ENCODE measurements at places on chromosomes 2 and 18. TPM values are rescaled to one million over a fixed set of nuclear protein-coding genes. Genes with fewer than 3 reads are reported as not detected.

Gene UGT1A8
- total RNA-seq, result 15.1 TPM

DNA sequence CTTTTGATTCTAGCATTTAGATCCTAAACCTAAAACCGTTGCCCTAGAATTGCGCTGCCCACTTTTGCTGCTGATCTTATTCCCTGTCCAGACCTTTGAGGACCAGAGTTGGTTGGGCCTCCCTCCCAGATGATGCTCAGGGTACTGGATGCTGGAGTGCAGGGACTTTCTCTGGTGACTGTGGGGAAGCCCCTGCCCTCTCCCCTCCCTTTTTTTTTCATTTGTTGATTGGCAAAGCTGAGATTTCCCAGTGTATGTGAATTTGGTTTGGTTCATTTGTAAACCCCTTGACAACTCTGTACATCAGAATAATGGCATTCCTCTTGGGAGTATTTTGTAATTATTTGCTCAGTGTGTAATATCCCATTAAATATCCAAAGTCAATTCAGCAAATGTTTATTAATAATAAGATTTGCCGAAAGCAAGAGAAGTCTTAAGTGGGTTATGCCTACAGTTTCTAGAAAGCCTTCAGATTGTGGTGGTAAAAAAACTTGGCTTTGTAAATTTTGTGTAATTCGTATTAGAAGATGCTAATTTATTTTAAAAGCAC, 28.3 kb downstream of the RAB31 start:
- DNase-seq, result no peak

GRCh38 chr18:49048396-49049020, 97.7 kb upstream of the SMAD7 start:
- DNase-seq, result peak; percentile 53

- DNase-seq, result no peak
These were observed 32.5 kb downstream of the GREB1 start for GRCh38 chr2:11566383-11566782.

DNA sequence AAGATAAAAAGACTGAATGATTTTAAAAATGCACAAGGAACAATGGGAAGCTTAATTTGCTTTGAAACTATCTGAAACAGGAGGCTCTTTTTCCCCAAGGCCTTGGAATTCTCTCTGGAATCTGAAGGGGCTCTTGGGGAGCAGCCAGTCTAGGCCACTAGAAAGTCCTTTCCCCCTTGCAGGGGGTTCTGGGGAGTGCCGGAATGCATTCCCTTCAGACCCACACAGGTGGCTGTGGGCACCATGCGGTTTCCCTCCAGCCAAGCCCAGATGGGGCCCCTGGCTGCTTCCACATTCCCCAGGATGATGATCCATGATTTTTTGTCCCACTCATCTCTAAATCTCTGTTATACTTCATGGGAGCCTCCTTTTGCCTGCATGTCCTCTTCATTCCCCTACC, 10.7 kb downstream of the GPR45 start:
- DNase-seq, result peak; percentile 82

GRCh38 chr2:137983581-137983980, 19.3 kb downstream of the HNMT start:
- DNase-seq, result no peak

GRCh38 chr18:76264876-76265250, 230.2 kb downstream of the ZNF516 start:
- no peak for DNase-seq
